Stimulated activated CD8-positive, alpha-beta memory T cell treated with anti-CD3 and anti-CD28 coated beads, Interleukin-2, amount 100 ng/mL, for 1 hour (primary cell): ENCODE measurements at places on chromosomes 4 and X.

GRCh38 chr4:1137063-1137776 is 23.9 kb upstream of the RNF212 start:
- DNase-seq: no peak

- DNase-seq: no peak
These were observed 58.4 kb upstream of the HS3ST1 start for GRCh38 chr4:11487139-11487538.

- DNase-seq: no peak
These were observed 122.2 kb upstream of the ESX1 start for GRCh38 chrX:104376937-104377336.

DNA sequence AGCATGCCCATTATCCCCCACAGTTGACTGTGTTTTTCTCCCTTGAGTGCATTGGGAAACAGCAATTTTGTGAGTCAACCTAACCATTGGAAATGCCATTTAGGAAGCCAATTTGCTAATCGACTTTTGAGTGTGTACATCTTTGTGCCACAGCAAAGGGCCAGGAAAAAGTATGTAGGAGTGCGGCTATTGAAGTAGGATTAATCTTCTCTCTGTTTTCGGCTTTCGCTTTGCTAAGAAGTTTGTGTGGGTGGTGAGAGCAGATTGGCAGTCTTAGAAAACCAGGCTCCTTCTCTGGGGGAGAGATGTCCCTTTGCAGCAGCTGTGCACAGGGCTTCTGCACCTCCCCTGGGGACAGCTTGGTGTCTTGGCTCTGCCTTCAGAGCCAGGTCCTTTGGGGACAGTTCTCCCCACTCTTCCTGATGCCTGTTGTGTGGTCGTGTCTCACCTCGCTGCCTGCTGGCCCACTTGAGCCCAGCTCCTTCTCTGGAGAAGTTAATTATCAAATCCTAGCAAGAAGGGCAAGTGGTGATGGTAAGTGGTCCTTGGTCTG is 74.5 kb downstream of the GEMIN8 start:
- no peak for DNase-seq

DNA sequence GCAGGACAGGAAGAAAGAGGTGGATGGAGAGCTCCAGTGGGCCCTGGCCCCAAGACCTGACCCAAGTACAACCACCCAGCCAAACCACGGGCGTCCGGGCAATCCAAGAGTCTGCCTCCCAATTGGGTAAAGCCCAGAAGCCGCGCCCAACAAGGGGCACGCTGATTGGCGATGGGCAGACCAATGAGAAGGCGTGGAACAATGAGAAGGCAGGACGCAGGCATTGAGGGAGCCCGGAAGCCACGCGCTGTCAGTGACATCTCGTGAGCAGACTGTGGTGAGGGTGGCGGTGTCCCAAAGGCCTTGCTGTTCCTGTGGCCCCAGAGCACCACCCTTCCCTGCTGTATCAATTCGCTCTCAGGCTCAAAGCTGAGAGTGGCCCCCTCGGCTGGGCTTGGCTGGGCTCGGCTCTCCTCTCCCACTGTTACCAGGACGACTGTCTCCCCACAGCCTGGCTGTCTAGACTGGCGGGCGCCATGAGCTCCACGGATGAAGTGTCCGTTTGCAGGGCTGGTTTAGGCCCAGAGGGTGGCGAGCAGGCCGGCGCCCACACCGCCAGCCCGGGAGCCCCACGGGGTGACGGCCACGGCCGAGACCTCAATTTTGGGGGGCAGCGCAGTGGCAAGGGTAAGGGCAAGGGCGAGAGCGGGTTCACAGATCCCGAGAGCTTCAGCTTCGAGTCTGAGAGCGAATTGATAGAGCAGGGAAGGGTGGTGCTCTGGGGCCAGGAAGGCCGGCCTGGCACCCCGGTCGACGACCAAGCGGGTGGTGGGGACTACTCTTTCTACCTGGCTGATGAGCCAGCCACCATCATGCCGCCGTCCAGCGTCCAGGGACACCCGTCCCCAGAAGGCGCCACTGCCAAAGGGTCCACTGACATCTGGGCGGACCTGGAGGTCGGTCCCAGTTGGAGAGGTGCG is at the start of gene LOC101059915:
LOC101059915 (plus strand) TSS at position 219 of the 920 bp plus-strand sequence.
- DNase-seq: no peak

GRCh38 chr4:7938609-7939376 is 868 bp downstream of the AFAP1 start:
- no peak for DNase-seq

DNA sequence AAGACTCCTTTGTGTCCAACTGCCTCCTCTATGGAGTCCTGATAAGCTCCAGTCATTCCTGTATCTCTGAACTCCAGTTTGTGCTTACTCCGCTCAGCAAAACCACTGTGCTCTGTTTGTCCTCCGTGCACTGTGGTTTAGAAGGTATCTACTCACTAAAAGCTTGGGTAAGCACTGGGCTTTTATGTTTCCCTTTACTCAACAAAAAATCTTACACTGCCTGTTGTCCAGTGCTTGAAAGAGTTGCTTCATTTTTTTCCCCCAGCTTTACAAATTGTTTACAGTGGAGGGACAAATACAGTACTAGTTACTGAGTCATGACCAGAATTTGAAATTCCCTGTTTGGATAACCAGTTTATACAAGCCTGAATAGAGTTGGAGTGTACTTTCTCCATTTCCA is 545.3 kb upstream of the FAT1 start:
- no peak for DNase-seq

GRCh38 chr4:176810481-176811249 is 17.9 kb upstream of the VEGFC start:
- no peak for DNase-seq

GRCh38 chr4:63583561-63583960 is 825.7 kb downstream of the TECRL start:
- DNase-seq: no peak

DNA sequence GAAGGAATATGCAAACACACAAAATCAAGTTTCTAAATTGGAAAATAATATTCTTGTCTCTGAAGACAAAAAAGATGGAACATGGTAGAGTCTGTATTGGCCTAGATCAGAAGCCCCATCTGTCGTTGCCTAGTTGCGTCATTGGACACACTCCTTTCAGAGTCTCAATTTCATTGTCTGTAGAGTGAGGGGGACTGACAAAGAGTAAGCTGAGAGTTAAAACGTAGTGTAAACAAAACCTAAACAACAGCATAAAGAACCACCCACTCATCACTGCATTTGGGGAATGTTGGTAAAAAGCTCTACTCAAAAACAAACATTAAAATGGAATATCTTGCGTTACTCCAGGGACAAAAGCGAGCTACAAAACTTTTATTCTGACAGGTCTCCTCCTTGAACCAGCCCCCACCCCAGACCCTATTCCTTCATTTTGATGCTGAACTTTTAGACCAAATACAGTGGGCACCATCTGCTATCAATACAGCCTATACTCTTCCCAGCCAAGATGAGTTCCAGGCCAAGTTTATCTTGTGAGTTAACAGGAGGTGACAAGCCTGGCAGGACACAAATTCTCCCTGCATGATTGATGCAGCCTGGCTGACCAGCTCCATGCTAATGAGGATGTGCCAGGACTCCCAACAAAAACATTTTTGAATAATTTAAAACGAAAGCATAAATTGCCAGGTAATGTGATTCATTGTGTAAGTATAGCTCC is 125.2 kb downstream of the COL25A1 start:
- no peak for DNase-seq

DNA sequence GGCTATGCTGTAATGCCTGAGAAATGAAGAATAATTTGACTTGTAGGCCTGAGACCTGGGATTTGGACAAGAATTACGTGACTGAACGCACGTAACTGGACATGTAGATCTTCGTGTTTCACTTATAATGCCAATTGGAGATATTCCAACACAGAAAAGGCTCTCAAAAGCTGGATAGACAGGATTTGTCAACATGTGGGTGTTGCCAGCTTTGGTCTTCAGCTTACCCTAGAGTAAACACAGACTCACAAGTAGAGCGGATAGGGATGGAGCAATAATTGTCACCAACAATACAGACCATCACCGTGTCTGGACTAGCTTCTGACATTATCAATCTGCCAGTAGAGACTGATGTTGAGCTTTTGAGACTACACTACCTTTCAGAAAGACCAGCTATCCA is 1511.0 kb upstream of the ADGRL3 start:
- DNase-seq: no peak

GRCh38 chr4:8167815-8168214 is 9.2 kb upstream of the ABLIM2 start:
- DNase-seq: no peak

DNA sequence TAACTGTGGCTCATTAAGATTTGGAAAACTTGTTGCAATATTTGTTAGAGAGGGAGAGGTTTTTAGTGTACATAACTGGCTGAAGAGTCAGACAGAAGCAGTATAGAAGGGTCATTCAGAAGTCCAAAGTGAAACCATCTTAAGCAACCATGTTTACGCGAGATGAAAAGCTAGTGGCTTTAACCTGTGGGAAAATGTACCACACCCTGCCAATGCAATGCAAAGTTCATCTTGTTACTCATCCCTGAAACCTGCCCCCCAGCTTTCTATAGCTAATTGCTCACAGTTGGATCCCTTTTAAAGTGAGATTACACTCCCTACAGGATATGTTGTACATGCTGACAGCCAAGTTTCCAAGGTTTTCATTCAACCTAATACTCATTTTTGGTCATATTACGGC is 96.7 kb upstream of the RAPGEF2 start:
- DNase-seq: no peak
